ENCODE measurements at places on chromosomes 7 and 10. TPM values are rescaled to one million over a fixed set of nuclear protein-coding genes. Genes with fewer than 3 reads are reported as not detected.

The SPDYE16 gene
- 1.9 TPM for polyA plus RNA-seq

The TRPV6 gene
- polyA plus RNA-seq: 9.8 TPM

The RGR gene
- polyA plus RNA-seq: not detected

DNA sequence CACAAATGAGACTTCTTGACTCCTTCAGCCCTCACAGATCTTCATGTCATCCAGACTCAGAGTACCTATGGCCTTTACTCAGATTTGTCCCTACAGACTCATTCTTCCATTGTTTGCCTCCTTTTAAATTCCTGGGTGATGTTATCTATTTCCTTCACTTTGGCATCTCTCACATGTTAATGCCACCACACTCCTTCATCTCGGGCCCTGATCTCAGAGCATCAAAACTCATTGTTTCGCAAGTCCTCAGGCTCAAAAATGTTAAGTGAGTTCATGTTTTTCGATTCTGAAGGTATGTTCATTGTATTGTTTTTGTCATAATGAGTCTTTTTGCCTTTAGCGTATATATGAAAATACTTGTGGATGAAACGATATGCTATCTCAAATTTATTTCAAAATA is 62.3 kb upstream of the AHR start:
- no peak for DNase-seq

GRCh38 chr7:137985897-137986251 is 16.0 kb downstream of the CREB3L2 start:
- DNase-seq: no peak

GRCh38 chr10:126669168-126669567 is 1.3 kb downstream of the C10orf90 start:
- DNase-seq: no peak

GRCh38 chr7:816751-817671 is 15.3 kb upstream of the SUN1 start:
- DNase-seq: no peak

GRCh38 chr10:45443101-45444009 is 69.3 kb downstream of the ALOX5 start:
- DNase-seq: no peak

DNA sequence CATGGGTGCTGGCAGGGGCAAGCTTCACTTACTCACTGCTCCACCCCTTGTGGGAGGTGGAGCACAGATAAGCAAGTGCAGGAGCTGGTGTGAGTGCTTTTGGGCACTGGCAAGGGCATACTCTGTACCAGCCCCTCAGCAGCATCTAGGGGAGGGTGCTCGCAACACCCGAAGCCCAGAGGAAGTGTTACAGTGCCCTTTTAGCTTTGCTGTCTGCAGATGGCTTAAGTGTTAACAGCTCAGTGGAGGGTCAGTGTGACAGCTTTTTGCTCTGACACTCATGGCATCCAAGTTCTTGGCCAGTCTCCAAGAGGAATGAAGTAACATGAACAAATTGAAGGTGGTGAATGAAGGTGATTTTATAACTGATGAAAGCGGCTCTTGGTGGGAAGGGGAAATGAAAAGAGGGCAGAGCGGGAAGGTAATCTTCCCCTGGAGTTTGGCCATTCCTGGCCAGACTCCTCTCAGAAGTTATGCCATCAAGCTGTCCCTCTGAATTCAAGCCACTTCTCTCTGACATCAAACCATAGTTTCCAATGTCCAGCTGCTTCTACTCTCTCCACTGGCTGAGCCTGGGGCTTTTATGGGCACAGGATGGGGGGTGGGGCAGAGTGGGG is 862.5 kb downstream of the KCNMA1 start:
- no peak for DNase-seq

DNA sequence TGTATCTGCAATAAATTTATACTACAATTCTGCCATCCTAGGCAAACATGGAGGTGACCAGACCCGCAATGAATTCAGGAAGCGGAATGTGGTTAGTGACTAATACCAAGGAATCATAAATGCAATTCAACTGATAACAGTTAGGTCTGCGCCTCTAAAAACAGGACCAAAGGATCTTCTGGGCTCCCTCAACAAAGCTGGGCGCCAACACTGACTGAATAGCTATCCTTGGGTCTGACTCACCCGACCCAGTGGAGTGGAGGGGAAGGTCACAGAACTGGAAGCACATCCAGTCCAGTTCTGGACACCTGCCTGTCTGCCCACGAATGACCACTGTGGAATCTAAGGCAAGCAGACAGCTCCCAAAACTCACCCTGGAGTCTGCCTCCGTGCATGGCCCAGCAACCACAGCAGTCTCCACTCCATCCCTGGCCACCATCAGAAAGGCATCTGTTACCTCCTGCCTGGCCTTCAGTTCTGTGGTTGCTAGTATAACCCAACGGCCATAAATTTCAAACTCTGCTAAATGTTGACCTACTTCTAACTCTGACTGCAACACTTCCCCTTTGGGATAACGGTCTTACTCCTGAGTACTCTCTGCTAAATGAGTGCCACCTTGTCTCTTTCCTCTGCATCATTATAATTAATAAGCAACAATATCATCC is 43.0 kb upstream of the DLX6 start:
- DNase-seq: no peak

- no peak for DNase-seq
Measured at GRCh38 chr10:129759214-129760002, 204.7 kb downstream of the EBF3 start.

GRCh38 chr10:16857419-16857818 is 40.2 kb upstream of the RSU1 start:
- no peak for DNase-seq

GRCh38 chr7:111029141-111029572 is 61.8 kb upstream of the LRRN3 start:
- DNase-seq: no peak

DNA sequence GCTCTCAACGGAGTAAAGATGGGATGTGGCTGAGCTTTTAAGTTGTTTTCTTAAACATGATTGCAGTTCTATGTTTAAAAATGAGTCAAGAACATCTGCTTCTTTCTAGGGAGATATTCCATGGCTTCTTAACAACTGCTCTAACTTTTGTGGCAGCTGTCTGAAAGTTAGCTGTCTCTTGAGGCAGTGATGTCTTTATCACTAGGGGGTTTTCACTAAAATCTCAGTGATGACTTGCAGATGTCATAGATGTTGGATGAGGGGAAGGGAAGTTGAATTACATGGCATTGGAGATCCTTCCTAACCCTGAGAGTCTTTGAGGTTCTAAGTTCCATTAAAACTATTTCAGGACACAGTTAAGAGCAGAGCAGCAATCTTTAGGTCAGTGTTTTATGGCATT is 43.5 kb downstream of the PRKG1 start:
- no peak for DNase-seq

GRCh38 chr10:14648946-14649345 is 125.8 kb downstream of the FAM107B start:
- DNase-seq: no peak

GRCh38 chr7:51123322-51124019 is 193.1 kb downstream of the COBL start:
- no peak for DNase-seq

DNA sequence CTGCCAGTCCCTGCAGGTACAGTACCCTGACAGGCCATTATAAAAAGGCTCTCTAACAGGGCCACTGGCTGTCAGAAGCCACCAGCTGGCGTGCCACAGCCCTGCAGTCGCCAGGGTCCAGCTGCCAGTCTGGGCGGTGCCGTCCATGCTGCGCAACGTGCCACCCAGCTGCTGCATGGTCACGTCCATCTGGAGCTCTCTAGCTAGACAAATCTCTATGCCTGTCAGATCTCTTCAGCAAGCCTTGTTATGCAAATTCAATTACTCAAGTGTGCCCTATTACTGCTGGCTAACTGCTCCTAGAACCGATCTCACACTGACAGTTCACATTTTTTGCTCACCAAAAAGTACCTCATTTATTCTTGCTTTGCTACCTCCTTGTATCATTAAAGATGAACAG is 75.9 kb downstream of the HIBADH start:
- DNase-seq: no peak

DNA sequence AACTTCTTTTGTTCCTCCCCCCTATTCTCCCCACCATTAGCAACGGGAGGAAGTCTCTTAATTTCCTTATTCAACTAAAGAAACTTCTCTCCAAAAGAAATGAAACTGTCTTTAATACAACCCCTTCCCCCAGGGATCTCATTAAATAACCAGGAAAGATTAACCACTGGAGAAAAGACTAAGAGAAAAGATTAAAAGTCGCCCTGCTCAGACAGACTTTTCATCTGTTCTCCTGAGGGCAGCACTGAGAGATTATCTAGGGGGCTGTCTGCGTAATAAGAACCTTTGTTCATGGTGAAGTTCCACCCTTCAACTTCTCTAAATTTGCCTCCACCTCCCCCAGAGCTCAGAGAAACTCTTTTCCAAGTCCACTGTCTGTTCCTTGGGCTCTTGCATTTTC is 105.5 kb downstream of the HGF start:
- no peak for DNase-seq

DNA sequence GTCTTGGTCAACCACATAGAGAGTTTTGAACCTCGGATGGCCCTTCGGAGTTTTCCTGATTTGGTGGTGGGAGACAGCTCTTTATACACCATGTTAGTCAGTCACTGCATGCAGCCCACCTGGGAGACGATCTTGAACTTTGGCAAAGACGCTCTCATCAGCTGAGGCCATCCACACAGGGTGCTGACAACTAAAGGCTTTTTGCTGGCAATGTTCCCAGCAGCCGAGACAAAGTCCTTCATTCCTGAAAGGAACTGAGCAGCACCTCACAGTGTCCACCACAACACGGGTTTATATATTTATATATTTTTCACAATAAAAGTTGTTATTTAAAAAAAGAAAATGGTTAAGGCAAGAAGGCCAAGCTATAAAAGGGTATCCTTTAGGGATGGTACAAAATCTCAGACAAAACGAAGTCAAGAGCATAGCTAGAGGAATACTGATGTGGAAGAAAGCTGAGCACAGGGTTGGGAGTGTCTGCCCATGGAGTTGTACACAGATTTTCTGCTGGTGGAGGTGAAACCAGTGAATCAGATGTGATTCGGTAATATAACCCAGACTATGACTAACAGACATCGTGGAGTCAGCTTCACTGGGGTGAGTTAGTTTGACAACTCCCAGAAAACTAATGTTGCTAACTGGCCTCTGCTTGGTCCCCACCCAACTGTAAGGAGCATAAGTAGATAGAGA is 27.4 kb upstream of the CAPZA2 start:
- DNase-seq: no peak

- DNase-seq: no peak
Measured at GRCh38 chr7:102253973-102254370, 32.7 kb upstream of the SH2B2 start.

DNA sequence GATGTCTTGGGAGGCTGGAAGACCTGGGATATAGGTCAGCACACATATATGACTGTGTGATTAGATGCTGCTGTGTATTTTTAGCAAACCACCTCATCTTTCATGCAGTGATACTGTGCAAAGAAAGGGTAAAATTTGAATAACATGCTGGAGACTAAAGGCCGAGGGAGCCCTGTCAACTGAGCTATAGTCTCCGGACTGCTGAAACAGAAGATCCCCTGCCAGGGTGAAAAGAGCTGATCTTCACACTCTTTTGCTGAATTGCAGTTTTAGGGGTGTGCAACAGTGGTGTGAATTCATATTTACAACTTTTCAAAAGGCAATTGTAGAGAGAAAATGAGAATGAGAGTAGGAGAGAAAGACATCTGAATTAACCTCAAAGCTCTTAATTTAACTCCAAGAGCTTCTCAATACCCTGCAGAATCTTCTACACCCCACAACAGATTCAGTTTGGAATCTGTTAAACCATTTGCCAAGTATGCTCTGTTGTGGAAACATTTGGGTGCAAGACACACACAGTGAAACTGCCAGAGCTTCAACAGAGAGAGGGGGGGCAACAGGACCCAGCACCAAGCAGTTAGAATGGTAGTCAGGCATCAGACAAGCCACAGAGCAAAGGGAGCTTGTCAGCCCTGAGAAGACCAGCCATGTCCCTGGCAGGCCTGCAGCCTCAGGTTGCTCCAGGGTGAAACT is 190.1 kb upstream of the STK17A start:
- no peak for DNase-seq
